Right lung (tissue), 10 donors: ENCODE measurements at places on chromosomes 13 and 19. TPM values are rescaled to one million over a fixed set of nuclear protein-coding genes. Genes with fewer than 3 reads are reported as not detected.
A peak's percentile ranks its signal among the peaks of the same experiment; 100 is the strongest.

DNA sequence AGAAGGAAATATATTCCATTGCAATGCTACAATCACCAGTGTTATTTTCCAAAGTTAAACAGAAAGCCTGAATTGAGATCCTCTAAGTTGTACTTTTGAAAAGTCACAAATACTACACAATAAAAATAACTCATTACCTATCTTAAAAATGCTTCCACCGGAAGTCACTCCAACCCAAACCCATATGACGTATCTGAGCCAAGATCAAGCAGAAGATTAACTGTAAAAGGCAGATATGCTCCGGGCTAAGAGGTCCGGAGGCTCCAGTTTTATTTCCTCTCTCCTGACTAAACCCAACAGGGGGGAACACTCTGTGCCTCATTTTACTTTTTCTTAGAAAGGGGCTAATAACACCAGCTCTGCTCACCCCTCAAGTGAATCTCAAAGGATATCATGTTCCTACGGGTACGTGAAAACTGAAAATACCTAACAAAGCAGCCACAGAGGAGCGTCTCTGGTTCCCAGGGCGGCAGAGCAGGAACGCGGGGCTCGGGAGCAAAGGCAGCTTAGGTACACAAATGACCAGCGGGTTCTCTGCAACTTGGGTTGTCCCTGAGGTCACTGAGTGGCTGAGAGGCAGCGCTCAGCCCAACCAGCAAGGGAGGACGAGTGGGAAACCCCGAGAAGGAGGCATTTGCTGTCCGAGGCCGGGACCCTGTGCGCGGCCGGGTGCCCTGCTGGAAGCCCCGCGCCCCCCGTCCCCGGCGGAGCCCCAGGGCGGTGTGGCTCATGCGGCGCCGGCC is 750 bp downstream of the RAB20 start:
- DNase-seq, result no peak

DNA sequence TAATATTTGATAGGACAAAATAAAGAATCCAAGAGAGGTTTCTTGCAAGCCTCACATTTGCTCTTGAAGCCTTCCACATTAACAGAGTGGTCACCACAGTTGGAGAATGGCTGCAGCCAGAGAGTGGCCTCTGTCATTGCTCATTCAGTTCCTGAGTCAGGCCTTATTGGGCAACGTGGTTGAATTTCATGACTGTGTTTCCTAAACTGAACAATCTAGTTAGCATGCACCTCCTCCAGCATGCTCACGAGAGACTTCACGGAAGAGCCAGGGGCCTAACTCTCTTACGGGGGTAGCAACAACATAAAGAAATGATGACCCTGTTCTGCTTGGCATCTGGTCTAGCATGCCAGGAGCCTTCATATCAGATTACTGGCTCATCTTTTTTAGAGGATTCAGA is 9.6 kb upstream of the UBL3 start:
- DNase-seq, result no peak

DNA sequence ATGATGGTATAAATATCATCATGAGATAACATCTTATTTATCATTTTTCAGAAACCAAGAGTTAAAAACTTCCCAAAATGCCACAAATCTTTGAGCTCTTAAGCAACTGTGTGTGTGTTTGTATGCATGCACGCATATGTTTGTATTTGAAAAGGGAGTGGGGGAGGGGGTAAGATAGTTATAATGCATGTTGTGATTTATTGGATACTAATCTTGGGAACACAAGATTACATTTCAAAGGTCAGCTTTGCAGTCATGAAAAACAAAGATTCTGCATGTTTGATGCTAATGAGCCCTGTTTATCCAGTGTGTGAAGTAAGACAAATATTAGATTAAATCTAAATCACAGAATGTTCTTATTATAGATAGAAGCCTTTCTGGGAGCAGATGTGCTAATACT is 355.9 kb downstream of the DCT start:
- no peak for DNase-seq

- DNase-seq, result no peak
These were observed 598 bp downstream of the OR2Z1 start for GRCh38 chr19:8722032-8722431.

GRCh38 chr13:96034662-96035061 is 18.5 kb downstream of the UGGT2 start:
- no peak for DNase-seq

DNA sequence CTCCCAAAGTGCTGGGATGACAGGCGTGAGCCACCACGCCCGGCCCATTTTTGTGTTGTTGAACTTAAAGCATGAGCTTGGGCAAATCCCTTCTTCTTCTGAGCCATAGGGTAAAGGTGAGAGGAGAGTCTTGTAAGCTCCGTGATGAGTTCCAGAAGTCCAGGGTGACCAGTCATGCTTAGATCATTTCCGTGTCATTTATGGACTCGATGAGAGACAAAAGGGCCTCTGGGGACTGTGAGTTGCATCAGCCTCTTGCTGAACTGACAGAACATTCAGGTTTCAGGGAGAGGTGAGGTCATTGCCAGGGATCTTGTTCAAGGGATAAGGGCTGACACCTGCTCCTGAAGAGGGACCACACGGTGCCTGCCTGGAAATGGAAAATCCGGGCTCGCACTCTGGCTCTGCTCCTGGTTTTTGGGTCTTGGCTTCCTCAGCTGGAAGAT is 53.6 kb downstream of the GADD45B start:
- no peak for DNase-seq

GRCh38 chr13:33312150-33312860 is 26.8 kb upstream of the STARD13 start:
- DNase-seq, result no peak

- no peak for DNase-seq
These were observed 12.5 kb upstream of the GDF15 start for GRCh38 chr19:18373407-18373891.

DNA sequence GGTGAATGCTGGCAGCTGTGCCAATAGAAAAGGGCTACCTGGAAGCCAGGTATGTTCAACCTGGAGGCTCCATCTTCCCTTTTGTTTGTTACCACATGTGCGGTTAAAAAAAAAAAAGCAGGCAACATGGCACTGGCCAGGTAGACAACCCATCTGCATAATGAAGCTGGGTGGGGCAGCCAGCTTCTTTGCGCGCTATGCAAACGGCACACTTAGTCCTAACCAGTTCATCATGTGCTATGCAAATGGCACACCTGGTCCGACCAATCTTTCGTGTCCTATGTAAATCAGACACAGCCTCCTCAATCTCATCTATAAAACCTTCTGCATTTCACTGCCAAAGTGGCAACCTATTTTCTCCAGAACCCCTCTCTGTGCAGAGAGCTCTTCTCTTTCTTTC is 11.3 kb upstream of the IGSF23 start:
- DNase-seq, result no peak

DNA sequence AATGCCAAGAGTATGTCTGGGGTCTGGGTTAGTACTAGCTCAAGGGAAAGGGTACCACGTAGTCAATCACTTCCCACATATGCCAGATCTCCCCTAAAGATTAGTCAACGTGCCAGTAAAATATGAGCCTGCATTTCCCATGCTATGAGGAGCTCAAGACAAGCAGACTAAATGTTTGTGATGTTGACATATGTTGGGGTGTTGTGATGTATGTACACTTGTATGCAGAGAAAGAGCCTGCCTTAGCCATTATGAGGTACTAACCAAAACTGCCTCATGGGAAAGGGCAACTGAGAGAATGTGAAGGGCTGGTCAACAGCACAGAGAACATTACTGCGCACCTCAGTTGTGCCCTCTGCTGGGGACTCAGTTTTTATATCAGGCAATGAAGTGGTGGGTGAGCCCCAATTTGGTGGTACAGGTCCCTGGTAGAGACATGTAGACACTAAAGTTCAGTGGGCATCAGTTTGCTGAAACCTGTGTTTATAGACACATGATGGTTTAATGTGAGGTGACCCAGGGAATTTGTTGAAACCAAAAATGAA is 287.0 kb downstream of the DCT start:
- no peak for DNase-seq

GRCh38 chr13:33401238-33401637 is 115.7 kb upstream of the STARD13 start:
- peak; percentile 24 for DNase-seq

DNA sequence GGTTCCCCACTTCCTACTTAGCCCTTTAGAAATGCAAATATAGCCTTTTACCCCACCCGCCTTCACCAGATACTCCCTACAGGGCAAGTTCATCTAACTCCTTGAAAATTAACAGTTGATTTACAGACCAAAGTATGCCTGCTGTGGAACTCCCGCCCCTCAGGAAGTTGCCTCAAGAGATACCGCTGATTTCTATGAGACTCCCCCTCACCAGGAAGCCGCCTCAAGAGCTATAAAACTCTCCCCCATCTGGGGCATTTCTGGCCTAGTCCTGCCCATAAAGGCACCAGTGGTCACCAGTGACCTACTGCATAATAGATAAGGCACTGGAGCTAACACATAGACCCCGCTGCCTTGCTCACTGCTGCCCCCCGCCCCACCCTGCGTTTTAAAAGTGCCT is 201.7 kb upstream of the UBL3 start:
- no peak for DNase-seq

GRCh38 chr19:35692010-35692409 is 12.3 kb upstream of the ZBTB32 start:
- DNase-seq, result no peak

- no peak for DNase-seq
These were observed 1.5 kb downstream of the ZNF296 start for GRCh38 chr19:45074744-45075300.

- DNase-seq, result no peak
These were observed 56.9 kb upstream of the KCTD4 start for GRCh38 chr13:45257638-45258333.

DNA sequence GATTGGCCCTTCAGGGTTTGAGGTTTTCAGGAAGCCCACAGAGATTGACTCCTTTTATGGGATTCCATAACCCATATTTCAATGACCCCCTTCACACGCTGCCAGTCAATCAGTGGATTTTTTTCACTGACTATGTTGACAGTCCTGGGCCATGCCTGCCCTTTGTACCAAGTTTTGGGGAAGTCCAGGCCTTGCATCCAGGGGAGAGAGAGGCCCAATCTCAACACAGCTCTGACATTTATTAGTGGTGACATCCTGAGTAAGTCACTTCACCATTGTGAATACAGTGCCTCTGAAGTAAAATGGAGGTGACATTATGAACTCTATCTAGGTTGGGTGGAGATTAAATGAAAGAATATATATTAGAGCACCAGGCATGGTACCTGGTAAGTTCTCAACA is 181.1 kb downstream of the NUFIP1 start:
- no peak for DNase-seq

DNA sequence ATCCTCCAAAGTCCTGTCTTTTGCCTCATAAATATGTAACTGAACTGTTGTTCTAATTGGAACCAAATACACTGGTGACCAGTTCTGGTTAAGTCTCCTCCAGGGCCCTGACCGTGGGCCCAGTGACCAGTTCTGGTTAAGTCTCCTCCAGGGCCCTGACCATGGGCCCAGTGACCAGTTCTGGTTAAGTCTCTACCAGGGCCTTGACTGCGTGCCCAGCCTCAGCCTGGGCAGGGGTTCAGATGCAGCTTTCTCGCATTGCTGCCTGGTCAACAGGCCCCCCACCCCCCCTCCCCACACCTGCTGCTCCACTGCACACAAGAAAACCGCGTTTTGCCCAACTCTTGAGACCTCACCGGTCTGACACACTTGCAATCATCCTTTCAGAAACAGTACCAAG is 3.8 kb upstream of the GRTP1 start:
- no peak for DNase-seq

GRCh38 chr13:39815345-39816111 is 160.1 kb downstream of the COG6 start:
- DNase-seq, result no peak

DNA sequence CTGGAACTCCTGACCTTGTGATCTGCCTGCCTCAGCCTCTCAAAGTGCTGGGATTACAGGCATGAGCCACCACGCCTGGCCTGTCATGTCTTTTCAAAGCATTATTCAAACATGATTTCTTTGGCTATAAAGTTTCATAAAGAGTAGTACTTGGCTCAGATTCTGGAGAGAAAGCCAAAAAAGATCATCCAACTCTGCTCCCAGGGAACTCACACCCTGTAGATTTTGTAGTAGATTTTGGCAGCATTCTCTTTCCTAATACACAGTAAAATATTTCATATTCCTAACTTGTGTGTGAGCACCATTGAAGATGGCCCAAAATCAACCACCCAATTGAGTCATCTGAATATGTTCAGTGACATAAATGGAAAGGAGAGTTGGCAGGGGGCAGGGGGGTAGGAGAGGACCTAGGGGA is 48.4 kb downstream of the CAB39L start:
- DNase-seq, result no peak

GRCh38 chr13:33096886-33097605 is 80.8 kb downstream of the KL start:
- DNase-seq, result no peak

GRCh38 chr13:79668201-79668752 is 187.3 kb downstream of the NDFIP2 start:
- DNase-seq, result no peak

DNA sequence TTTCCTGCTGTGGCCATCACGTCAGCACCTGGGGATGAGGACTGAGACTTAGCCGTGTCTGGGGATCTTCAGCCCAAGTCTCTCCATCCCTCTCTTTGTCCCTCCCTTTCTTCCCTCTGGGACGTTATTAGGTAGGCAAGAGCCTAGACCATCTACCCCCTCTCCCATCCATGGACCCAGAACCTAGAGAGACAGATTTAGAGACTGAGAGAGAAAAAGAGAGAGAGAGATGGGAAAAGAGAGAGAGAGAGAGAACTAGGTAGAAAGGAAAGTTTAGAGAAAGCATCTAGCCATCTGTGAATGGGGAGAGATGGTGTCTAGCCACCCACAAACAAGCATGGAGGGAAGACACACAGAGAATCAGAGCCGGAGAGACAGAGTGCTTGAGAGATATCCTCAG is 473 bp downstream of the KLK4 start:
- DNase-seq, result no peak

- DNase-seq, result no peak
These were observed 24.2 kb upstream of the SLC7A10 start for GRCh38 chr19:33249740-33250366.

DNA sequence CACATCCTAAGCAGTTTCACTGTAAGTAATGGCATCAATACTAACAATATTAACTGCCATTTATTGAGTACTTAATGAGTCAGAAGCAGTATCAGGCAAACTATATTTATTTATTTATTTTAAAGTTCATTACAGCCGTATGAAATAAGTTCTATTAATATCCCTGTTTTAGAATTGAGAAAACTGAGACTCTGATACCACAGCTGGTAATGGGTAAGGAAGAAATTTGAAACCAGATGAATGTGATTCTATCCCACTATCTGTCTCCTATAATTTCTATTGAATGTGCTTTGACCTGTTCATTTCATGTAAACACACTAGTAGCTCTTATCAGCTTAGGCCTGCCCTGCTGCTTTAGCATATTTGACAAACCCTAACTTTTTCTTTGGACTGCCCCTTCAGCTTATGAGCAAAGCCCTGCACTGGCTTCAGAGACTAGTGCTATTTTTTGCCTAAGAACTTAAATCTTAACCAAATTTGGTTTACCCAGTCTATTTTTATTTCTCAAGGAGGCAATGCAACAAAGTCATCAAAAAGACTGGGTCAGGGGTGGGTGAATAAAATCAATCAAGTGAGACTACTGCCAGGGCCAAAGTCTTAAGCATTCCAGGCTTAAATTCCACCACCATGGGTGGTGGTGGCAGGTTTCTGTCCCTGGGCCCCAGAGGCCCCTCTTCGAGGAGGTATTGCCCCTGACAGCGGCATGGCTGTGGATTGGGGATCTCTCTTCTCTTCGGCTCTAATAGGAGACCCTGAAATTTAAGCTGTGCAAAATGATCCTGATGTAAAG is 143.4 kb downstream of the DLEU7 start:
- DNase-seq, result no peak

ZNF541 gene
- 0.18 TPM for polyA plus RNA-seq

ACTMAP gene
- polyA plus RNA-seq, result 13.4 TPM

ZNF544 gene
- 34.0 TPM for polyA plus RNA-seq

PSG11 gene
- not detected for polyA plus RNA-seq

SYCN gene
- polyA plus RNA-seq, result not detected

CCNA1 gene
- 2.0 TPM for polyA plus RNA-seq

F2RL3 gene
- 1.5 TPM for polyA plus RNA-seq

ZNF443 gene
- polyA plus RNA-seq, result 18.2 TPM

ZSWIM9 gene
- polyA plus RNA-seq, result 11.2 TPM
